CD8-positive, alpha-beta T cell (primary cell): ENCODE measurements at places on chromosomes 2 and 18. TPM values are rescaled to one million over a fixed set of nuclear protein-coding genes. Genes with fewer than 3 reads are reported as not detected.

The TNFAIP6 gene
- not detected for total RNA-seq

The DLX2 gene
- not detected for total RNA-seq

The CD207 gene
- not detected for total RNA-seq

DNA sequence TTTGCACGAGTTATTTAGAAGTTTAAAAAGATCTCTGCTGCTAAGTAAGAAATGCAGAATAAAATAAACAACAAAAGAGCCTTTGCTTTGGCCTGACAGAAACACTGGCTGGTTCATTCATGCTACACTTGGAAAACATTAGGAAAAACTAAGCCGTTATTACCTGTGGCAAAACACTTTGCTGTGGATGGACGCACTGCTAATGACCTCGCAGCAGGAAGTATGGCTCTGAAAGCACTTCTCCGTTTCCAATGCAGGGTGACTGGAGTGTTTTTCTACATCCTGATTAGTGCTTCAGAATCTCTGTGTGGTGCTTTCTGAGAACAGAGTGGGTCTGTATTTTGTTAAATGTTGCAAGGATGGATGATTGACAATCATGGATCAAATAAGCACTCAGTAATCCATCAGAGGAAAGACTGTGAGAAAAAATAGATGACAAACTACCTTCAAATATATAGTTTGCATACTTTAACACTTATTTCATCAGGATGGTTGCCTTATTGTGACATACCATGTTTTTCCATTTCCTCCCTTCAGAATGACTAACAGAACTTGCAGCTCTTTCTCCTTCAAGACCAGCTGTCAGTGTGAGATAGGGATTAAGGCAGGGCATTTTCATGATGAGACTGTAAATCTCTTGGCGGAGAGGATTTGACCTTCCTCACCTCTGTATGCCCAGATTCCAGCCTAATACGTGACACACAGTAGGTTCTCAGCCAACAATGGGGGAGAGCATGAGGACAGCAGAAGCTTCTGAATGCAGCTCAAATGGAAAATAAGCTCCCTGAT, 38.0 kb downstream of the LINC00305 start:
- no peak for DNase-seq

DNA sequence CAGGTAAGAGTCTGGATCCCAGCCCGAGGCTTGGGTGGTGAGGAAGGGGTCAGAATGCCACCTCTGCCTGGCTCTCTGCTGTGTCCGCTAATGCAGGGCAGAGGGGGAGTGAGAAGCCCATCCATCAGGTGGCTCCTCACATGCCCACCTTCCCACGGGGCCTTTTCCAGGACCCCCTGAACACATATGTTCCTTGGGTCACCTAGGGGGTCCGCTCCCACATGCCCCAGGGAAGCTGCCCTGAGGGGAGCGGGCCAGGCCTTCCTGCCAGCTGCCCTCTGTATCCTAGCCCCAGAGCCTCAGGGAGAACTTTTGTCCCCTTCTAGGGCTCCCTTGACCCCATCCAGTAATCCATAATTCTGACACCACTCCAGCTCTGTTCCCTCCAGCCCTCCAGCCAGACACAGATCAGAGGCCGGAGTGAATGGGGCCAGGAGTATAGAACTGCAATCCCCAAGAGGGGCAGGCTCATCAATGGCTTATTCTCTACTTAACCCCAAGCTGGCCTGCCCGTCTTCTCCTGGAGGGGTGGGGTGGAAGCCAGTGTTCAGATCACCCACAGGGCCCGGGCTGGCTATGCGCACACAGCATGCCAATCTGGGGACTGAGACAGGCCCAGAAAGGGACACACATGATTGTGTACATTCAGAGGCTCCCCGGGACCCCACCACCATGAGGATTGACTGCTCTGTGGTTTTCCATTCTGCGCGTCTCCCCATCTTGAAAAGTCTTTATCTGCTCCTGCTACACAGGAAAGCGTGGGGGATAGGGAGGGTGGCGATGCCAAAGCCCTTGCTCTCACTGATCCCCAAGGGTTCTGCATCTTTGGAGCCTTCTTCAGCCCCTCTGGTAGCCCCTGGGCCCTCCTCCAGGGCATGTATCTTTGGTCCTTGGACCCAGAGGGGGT, 1.1 kb downstream of the EMILIN1 start:
- no peak for DNase-seq

DNA sequence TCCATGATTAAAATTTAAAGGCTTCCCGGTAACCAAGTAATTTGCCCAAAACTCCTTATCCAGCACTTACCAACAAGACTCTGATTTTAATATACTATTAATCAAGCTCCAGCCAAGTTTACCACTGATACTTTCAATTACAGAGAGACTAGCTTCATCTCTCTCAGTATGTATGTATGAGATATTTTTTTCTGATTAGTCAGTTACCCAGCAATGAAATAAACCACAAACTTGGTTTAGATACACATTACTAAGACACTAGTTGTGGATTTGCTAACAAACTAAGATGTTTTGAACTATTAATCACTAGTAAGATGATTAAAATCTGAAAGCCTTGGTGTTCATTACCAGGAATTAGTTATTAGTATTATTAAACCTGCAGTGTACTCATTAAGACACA, 1272.2 kb upstream of the ACVR2A start:
- no peak for DNase-seq
